ENCODE measurements at places on chromosomes 4 and X.

DNA sequence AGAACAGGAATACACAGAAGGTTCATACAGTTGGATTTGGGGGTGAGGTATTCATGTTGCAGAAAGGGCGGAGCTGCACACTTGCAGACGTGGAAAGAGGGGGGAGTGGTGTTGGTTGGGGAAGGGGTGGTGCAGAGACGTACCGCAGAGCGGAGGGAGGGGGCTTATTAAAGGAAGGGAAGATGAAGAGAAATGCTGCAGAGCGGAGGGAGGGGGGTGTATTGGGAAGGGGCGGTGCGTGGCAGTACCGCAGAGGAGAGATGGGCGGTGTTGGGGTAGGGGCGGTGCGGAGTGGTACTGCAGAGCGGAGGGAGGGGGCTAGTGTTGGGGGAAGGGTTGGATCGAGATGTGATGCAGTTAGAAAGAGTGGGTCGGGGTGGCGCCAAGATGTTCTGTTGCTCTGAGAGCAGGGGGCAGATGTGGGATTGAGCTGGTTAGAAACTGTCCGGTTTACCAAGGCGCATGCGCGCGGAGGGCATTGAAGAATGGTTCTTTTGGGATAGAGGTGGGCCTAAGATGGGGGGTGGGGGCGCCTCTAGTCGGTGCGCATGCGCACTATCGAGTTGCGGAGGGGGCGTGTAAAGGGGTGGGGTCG, 900 bp downstream of the TRO start:
- DNase-seq, result no peak

DNA sequence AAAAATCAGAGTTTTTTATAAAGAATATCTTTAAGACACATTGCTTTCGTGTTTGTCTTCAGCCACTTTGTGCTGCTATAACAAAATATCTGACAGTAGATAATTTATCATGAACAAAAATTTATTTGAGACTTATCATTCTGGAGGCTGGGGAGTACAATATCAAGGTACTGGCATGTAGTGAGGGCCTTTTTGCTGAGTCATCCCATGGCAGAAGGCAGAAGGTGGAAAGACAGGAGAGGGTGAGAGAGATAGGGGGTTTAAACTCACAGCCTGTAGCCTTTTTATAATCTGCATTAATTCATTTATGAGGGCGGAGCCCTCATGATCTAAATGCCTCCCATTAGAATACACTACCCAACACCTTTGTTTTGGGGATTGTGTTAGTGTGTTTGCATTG, 431.2 kb upstream of the FAM47C start:
- no peak for DNase-seq

DNA sequence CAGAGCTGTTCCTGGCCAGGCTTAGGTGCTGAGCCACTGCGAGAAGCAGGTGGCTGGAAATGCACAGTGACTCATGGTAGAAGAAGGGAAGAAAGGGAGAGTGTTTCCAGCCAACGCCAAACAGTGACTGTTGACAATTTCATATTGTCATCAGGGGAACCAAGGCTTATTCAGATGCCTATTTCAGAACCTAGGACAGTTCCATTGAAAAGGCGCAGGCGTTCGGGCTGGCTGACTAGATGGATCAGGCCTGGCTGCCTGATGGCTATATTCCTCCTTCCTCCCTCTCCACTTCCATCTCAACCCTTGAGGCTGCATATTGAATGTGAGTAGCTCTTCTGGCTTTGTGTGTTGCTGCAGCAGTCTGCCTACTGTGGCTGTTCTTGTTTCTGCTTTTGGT, 73.0 kb upstream of the FRMPD4 start:
- no peak for DNase-seq

- no peak for DNase-seq
These were observed 99.4 kb upstream of the ATXN3L start for GRCh38 chrX:13419276-13419675.

- DNase-seq, result no peak
These were observed 1.1 kb upstream of the TNIP3 start for GRCh38 chr4:121165206-121165605.

DNA sequence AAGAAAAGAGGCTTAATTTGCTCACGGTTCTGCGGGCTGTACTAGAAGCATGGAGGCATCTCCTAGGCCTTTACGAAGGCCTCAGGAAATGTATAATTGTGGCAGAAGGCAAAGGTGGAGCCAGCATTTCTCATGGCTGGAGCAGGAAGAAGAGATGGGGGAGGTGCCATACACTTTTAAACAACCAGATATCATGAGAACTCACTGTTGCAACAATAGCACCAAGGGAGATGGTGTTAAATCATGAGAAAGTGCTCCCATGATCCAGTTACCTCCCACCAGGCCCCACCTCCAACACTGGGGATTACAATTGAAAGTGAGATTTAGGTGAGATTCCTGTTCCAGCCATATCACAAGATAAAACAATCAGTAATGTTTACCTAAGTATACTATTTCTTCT, 45.5 kb downstream of the MTHFD2L start:
- DNase-seq, result no peak

GRCh38 chr4:170391066-170391740, 301.4 kb upstream of the AADAT start:
- no peak for DNase-seq

GRCh38 chr4:147195386-147195785, 249.7 kb upstream of the TTC29 start:
- no peak for DNase-seq

GRCh38 chr4:143558823-143559756, 45.6 kb downstream of the SMARCA5 start:
- DNase-seq, result no peak

- DNase-seq, result no peak
These were observed 37.8 kb downstream of the SEPTIN6 start for GRCh38 chrX:119655125-119655524.

DNA sequence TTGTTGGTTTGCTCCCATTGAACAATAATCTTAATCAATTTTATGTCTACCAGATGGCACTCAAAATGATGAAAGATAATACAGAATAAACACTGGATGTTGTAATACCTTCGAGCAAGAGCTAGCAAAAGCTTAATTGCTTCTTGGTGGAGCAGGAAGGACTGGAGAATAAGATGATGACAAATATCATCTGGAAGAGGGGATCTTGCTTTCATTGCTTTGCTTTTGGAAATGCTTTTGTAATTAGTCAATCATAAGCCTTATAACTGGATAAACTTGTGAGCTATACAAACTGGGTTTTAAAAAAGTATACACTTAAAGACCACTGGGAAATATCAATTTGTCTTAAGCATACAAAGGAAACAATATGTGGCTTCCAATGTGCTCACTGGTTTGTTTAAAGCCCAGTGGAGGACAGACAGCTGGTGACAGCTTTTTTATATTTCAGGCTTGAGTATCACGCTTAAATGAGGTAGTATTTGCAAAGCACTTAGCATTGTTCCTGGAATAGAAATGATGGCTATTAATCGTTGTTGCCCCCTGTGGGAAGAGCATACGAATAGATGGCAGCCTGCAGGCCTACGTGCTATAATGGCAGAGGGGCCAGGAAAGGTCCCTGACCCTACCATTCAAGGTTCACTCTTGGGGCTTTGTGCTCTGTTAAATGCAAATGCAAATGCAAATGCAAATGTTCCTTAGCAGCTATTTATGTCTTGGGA, 61.2 kb downstream of the TMEM150C start:
- DNase-seq, result no peak

GRCh38 chr4:117893207-117893606, 141.1 kb upstream of the NDST3 start:
- DNase-seq, result no peak

DNA sequence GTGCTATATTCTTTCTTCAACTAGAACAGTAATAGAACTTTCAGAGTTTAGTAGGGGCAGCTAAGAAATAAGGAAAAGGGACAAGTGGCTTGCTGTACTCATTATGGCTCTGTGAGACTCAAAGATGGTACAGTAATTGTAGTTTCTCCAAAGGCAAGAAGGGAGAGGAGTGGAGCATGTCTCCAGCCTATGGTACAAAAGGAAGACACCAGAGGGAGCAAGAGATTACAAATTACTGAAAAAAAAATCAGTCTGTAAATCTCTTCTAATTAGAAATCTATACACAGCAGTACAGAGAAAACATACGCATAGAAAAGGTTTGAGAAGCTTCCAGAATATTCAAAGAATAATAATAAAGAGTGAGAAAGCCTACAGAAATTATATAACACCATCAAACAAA, 61.4 kb downstream of the KLHL4 start:
- no peak for DNase-seq

DNA sequence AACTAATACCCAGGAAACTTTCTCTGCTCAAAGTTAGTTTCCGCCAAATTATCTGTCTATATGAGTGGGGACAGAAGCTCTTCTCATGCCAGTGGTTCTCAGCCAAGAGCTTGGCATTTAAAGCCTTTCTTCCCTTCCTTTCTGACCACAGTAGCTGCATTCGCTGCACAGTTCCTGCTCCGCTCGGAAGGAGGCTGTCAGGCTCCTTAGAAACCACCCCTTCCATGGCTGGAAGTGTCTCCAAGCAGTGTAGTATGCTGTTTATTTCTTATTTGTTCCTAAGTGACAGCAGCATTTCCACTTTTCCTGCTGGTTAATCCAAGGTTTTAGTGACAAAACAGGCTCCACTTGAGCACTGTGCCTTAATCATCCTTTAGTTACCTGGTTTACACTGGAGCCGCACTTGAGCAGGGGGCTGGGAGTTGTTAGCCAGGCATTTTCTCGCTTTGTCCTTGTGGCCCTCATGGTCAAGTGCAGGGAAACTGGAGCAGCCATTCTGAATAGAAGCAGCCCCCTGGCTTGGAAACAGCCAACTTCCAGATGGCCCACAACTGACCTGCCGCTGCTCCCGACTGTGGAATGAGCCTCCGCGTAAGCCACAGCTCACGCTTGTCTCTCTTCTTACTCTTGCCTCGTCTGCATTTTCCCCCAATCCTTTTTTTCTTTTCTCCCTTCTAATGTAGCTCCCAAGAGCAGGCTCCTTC, 739.4 kb upstream of the TENM3 start:
- DNase-seq, result no peak

All from cerebellar nuclear complex (tissue), 1 donor.